ENCODE measurements at places on chromosomes 5 and 9.

DNA sequence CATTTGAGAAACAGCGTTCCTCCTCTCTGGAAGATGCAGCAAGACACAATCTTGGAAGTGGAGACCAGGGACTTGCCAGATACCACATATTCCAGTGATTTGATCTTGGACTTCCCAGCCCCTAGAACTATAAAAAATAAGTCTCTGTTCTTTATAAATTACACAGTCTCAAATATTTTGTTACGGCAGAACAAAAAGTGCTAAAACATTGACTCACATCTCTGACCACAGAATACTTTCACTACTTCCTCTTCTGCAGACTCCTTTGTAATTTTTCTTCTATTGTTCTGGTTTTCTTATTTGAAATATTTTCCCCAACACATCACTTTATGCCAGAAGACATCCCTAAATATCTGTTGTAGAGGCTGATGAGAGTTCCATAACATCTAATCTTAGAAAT, 706.1 kb upstream of the CDH18 start:
- DNase-seq: no peak

DNA sequence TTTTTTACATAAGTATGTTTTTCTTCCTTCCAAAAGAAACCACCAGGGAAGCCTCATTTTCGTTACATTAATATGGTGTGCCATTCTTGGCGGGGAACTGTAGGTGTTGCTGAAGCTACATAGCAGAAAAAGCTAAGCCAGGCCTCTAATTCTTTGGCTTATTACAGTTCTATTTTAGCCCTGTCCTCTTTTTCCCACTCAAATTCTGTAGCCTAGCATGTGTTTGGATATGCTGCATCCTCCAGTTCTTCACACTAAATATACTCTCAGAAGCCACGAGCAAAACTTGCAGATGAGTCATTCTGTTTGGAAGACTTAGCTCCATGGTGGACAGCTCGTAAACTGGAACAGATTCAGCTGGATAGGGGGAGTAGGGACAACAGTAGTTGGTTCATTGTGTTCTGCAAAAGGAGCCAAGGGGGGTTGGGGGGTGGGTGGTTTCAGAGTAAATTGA, 369.4 kb downstream of the TMEM161B start:
- no peak for DNase-seq

DNA sequence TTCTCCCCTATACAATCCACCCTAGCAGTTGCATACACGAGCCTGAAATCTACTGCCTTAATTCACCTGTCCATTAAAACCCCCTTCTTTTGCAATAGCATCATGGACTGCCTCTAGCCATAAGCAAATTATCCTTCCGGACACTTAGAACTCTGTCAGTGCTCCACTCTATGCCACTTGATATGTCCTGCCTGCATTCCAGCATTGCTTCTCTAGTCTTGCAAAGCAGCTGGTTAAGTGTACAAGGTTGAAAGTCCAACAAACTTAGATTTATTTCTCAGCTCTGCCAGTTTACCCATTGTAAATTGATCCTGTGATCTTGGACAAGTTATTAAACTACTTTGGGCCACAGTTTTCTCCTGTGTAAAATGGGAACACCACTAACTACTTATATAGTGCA, 197.9 kb downstream of the EPB41L4A start:
- DNase-seq: no peak

- DNase-seq: no peak
Observed at GRCh38 chr5:5078009-5078897, 61.9 kb upstream of the ADAMTS16 start.

GRCh38 chr9:105243015-105243686, 1.3 kb upstream of the SLC44A1 start:
- DNase-seq: no peak

DNA sequence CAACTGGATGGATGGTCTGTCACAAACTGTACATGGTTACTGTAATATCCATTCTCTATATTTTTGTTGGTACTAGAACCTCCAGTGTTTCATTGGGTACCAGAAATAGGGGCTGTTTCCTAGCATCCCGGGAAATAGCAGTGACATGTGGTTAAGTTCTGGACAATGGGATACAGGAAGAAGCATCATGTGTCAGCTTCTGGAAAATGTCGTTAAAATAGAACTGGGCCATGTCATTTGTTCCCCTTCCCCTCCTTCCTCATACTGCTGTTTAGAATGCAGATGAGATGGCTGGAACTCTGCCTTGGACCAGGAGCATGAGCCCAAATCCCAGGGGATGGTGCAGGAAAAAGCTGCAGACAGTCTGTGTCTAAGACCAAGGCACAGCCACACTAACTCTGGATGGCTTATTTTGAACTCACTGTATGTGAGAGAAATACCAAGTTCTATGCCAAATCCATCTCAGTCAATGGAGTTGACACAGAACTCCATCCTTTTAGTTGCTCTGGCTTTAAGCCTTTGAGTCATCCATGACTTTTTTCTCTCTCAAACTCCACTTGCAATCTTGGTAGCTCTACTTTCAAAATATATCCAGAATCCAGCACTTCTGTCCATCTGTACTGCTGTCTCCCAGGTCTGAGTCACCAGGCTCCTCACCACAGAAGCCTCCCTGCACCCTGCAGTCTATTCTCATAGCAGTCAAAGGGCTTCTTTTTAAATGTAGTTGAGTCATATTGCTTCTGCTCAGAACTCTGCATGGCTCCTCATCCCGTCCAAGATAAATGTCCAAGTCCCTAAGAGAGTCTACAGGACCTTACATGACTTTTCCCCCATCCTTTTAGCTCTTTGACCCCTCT, 184.2 kb downstream of the NSG2 start:
- DNase-seq: no peak

GRCh38 chr9:122229485-122229837, 704 bp upstream of the LHX6 start:
- DNase-seq: no peak

DNA sequence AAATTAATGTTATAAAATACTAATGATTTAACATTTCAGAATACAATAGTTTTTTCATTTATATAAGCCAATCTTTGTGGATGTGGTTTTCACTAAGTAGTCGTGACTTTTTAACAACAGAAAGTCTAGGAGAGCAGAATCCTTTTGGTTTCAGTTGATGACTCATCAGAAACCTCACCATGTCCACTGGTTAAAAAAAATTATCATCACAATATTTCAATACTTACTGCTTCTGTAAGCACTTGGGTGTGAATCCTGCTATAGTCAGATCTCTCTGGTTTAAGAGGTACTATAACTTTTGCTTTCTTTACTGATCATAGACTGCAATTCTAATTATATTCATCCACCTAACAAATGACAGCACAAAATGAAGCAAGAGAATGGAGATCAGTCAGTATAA, 77.2 kb downstream of the MRPS30 start:
- DNase-seq: peak; percentile 41

- DNase-seq: no peak
Observed at GRCh38 chr9:8364026-8364752, 564.6 kb upstream of the DMAC1 start.

GRCh38 chr9:136711751-136712689, at the start of gene DIPK1B:
DIPK1B (plus strand) TSS chr9:136712572; CDS start chr9:136712666, 94 bp downstream.
- no peak for DNase-seq

DNA sequence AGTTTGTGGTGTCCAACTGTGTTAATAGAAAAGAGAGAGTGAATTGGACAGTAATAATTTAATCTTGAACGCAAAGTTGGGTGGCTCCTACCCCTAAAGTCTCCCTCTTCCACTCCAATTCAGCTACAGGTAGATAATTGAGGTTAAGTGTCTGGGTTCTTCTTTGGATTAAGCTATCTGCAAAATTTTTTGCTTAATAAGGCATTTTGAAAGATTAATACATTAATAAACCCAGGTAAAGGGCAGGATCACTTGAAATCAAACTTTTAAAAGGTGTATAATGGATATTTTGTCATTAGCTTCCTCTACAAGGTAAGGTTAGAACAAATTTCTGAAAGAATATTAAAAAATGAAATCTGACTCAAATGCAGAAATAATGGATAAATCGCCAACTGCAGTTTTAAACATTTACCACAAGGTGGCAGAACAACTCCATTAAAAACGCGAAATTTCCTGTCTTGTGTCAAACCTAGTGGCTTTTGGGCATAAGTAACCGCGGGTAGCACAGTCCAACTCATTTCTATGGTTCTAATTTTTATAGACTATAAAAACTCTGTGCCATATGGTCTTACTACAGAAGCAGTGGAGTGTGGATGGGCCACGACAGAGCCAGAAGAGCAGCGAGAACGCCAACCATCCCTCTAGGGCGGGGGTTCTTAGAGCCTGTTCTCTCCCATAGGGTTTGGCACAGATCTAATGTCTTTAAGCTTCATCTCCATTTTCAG, 276.5 kb downstream of the ARHGEF28 start:
- DNase-seq: peak; percentile 44

DNA sequence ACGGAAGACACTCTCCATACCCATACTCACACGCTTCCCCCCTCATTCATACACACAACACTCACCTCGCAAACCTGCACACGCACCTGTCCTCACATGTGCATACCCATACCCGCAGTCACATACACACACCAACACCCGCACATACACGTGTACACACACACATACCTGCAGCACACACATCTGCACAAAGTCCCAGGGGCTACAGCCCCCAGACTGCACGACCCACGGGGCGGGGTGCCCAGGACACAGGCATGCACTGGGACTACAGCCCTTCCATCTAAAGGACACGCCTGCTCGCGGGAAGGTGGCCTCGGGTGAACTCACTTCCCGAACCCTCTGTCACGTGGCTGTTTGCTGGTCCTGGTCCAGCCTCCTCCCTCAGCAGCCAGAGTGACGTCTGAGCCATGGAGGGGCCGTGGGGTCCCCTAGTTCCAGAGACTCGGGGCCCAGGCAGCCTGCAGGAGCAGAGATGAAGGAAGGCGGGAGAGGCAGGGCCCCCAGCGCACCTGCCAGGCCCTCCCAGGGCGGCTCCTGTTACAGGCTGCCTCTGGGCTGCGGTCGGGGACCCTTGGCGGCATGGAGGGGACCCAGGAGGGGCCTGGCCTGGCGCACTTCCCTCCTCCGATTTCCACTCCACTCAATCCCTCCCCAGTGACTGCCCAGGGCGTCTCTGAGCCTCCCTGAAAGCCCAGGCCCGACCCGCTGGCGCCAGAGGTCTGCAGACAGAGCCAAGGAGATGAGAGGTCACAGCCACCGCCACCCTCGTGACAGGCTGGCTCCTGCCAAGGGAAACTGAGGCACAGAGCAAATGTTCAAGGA, 8.1 kb downstream of the SLC12A7 start:
- no peak for DNase-seq

Data from GM10248 (cell line).